ENCODE measurements at places on chromosomes 4 and X. TPM values are rescaled to one million over a fixed set of nuclear protein-coding genes. Genes with fewer than 3 reads are reported as not detected.

Gene GATA1
- 0.77 TPM for total RNA-seq

DNA sequence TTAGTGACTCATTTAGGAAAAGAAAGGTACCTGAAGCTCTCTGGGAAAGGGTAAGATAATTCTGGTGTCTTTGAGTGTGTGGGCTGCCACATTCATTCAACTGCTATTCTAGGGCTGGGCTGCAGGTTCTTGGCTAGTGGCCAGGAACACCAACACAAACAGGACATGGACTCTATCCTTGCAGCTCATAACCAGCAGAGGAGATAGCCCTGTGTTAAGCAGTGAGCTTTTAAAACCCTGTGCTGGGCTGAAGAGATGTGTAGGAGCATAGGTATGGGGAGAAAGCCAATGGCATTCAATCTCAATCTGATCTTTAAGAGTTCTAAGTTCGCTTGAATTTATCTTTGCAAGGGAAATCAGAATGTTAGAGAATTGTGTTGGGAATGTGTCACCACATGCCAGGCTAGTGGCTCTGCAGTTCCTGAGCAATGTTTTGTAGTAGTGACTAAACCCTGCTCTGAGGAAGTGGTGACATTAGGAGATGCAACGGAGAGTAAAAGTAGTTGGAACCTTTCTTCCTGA lies 39.2 kb downstream of the SGMS2 start:
- H3K27ac ChIP-seq = peak overlapping the region; percentile 42
- H3K36me3 ChIP-seq = no peaks in the 10 kb centered on the region
- H3K27me3 ChIP-seq = no peaks in the 10 kb centered on the region
- no peaks in the 10 kb centered on the region for H3K4me1 ChIP-seq

Gene RTL9
- not detected for total RNA-seq

DNA sequence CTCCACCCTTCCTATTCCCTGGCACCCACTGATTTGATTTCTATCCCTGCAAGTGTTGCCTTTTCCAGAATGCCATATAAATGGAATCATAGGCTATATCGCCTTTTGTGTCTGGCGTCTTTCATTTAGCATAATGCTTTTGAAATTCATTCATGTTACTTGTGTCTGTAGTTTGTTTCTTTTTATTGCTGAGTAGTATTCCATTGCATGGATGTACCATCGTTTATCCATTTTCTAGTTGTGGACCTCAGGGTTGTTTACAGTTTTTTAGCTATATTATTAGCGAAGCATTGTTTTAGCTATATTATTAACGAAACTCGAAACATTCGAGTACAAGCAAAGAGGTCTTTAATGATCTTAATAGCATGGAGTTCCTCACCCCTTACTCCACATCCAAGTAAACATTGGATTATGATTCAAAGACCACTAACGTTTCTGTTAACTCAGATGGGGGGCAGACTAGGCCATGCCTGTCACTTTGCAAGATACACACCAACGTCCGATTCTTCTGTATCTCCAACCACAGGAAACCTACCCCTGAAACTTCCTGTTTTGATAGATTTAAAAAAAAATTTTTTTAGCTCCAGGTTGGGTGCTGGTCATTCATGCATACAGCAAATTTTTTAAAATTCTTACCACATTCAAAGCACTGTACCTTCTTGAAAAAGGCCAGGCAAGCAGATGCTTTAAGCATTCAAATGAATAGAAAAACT lies 1.1 kb downstream of the DCK start:
- DNase-seq = no peak
- H3K27ac ChIP-seq = no peak overlapping the region
- H3K4me1 ChIP-seq = no peaks in the 10 kb centered on the region
- H3K27me3 ChIP-seq = no peaks in the 10 kb centered on the region

DNA sequence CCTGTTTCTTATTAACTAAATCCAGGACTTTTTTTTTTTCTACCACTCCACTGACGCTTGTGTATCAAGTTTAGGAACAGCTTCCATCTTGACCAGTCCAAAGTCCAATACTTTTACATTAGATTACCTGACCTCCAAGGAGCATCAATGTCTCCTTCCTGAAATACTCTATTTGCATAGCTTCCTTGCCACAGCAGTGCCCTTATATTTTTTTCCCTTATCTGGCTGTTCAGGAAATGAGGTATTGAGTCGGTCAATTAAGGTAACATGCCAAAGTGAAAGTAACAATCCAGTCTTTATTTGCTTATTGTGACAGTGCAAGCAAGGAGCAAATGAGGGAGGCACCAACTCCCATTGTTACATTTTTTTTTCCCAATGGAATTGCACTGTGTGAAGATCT lies 730.8 kb upstream of the NDST4 start:
- H3K4me1 ChIP-seq = no peaks in the 10 kb centered on the region
- H3K4me3 ChIP-seq = no peak overlapping the region
- H3K27ac ChIP-seq = no peak overlapping the region
- no peaks in the 10 kb centered on the region for H3K36me3 ChIP-seq
- H3K27me3 ChIP-seq = no peaks in the 10 kb centered on the region

GRCh38 chr4:86560447-86560846 lies 33.7 kb upstream of the PTPN13 start:
- H3K4me3 ChIP-seq = no peak overlapping the region
- no peak for DNase-seq
- H3K36me3 ChIP-seq = no peaks in the 10 kb centered on the region
- H3K27ac ChIP-seq = no peak overlapping the region
- H3K27me3 ChIP-seq = no peaks in the 10 kb centered on the region

Gene SUPT20HL2
- not detected for total RNA-seq

GRCh38 chrX:102535958-102536357 lies 19.4 kb upstream of the TMSB15A start:
- H3K36me3 ChIP-seq = no peaks in the 10 kb centered on the region
- no peaks in the 10 kb centered on the region for H3K4me1 ChIP-seq
- no peak overlapping the region for H3K27ac ChIP-seq
- DNase-seq = no peak
- H3K4me3 ChIP-seq = no peak overlapping the region

- no peaks in the 10 kb centered on the region for H3K36me3 ChIP-seq
- H3K4me1 ChIP-seq = no peaks in the 10 kb centered on the region
- DNase-seq = no peak
- no peaks in the 10 kb centered on the region for H3K27me3 ChIP-seq
- no peak overlapping the region for H3K27ac ChIP-seq
Observed at GRCh38 chr4:39061457-39061856, 575 bp upstream of the KLHL5 start.

Gene CCKAR
- total RNA-seq = not detected

Gene GNRHR
- total RNA-seq = not detected

- H3K27me3 ChIP-seq = no peaks in the 10 kb centered on the region
- H3K36me3 ChIP-seq = no peaks in the 10 kb centered on the region
- H3K4me1 ChIP-seq = no peaks in the 10 kb centered on the region
- H3K27ac ChIP-seq = no peak overlapping the region
- DNase-seq = no peak
Observed at GRCh38 chr4:56511098-56511497, 5.5 kb downstream of the ARL9 start.

Gene ATP5ME
- total RNA-seq = 416 TPM

DNA sequence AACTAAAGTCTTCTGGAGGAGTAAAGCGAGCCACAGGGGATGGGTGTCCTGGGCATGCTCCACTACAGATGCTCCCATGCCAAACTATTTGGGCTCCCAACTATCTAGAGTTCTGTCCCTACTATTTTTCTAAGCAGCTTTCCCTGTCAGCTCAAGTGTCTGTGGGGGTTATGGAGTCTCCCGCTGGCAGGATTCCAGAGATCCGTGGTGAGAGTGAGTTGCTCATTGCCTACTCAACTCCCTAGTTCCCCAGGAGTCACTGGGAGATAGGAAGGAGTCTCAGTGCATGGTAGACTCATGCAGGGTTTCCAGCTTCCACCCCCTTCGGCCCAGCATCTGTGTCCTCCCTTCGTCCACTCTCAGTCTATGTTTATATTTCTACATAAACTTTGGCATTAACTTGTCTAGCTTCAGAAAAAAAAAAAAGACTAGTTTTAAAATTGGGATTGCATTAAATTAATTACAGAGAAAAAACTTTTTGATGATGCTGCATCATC lies 55.1 kb upstream of the INPP4B start:
- no peaks in the 10 kb centered on the region for H3K4me1 ChIP-seq
- no peak overlapping the region for H3K27ac ChIP-seq
- no peak overlapping the region for H3K4me3 ChIP-seq
- no peaks in the 10 kb centered on the region for H3K27me3 ChIP-seq
- DNase-seq = no peak

Gene F8A3
- total RNA-seq = not detected

DNA sequence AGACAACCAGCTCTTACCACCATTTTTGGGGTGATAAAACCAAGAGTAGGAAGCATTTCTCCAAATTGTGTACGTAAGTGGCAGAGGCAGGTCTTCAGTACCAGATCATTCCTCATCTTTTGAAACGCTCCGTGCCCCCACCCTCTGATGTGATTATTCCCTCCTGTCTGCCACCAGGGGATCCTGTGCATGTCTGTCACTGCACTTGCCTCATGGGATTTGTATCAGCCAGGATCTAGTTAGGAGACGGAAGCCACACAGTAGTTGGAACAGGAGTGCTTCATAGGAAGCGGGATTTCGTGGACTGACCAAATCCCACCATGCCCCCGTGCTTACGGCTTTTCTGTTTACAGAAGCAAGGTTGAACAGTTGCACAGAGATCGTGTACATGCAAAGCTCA lies 75.5 kb downstream of the SHROOM2 start:
- H3K4me3 ChIP-seq = no peak overlapping the region
- H3K36me3 ChIP-seq = no peaks in the 10 kb centered on the region
- no peaks in the 10 kb centered on the region for H3K4me1 ChIP-seq
- H3K27ac ChIP-seq = no peak overlapping the region
- no peaks in the 10 kb centered on the region for H3K27me3 ChIP-seq
- no peak for DNase-seq

- no peaks in the 10 kb centered on the region for H3K27me3 ChIP-seq
- H3K27ac ChIP-seq = no peak overlapping the region
- no peaks in the 10 kb centered on the region for H3K36me3 ChIP-seq
Observed at GRCh38 chrX:2408856-2409255, 91.9 kb downstream of the DHRSX start.

Gene HPGD
- 62.3 TPM for total RNA-seq

DNA sequence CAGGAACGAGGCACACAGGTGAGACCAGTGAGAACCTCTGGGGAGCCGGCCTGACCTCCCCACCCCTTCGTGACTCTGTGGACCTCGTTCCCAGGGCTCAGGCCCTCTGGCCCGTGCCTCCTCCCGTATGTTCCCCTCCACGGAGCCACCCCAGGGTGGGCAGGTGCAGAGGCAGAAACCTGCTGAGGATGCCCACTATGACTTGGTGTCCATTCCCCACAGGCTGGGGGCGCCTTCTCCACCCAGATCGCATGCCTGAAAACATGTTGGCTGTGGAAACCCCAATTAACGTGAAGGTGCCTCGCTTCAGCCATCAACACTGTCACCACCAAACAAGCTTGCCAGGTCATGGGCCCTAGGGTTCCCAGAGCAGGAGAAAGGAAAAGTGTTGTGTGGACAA lies 27.0 kb downstream of the BLOC1S4 start:
- no peaks in the 10 kb centered on the region for H3K27me3 ChIP-seq
- H3K27ac ChIP-seq = no peak overlapping the region
- no peak for DNase-seq
- H3K4me3 ChIP-seq = no peak overlapping the region
- peaks cover 3% of the 10 kb centered on the region for H3K4me1 ChIP-seq

- no peak overlapping the region for H3K4me3 ChIP-seq
- no peaks in the 10 kb centered on the region for H3K4me1 ChIP-seq
- no peak for DNase-seq
Observed at GRCh38 chr4:114085611-114086345, 106.3 kb upstream of the ARSJ start.

- H3K4me3 ChIP-seq = no peak overlapping the region
- H3K4me1 ChIP-seq = no peaks in the 10 kb centered on the region
- DNase-seq = no peak
- H3K27me3 ChIP-seq = no peaks in the 10 kb centered on the region
- no peaks in the 10 kb centered on the region for H3K36me3 ChIP-seq
Observed at GRCh38 chr4:14084598-14084997, 457.1 kb upstream of the BOD1L1 start.

DNA sequence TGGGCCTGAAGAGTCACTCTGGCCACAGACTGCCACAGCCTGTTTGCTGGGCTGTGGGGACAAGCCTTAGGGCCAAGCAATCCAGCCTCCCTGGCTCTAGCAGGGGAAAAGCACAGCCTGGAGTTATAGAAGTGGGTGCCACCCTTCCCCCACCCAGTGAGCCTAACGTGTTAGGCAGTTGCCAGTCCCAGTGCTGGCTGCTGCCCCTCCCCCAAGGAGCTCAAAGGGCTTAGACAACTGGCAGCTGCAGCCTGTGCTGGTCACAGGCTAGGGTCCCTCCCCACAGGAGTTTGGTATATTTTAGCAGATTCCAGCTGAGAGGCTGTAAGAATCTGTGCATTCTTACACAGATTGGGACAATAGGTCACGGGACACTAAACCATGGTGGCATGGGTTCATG lies 370.3 kb upstream of the FGF16 start:
- no peak overlapping the region for H3K27ac ChIP-seq
- H3K4me1 ChIP-seq = no peaks in the 10 kb centered on the region
- no peak for DNase-seq
- no peak overlapping the region for H3K4me3 ChIP-seq
- H3K27me3 ChIP-seq = no peaks in the 10 kb centered on the region
- H3K36me3 ChIP-seq = no peaks in the 10 kb centered on the region

GRCh38 chr4:17027495-17027894 lies 129.1 kb upstream of the LDB2 start:
- no peaks in the 10 kb centered on the region for H3K27me3 ChIP-seq
- DNase-seq = no peak
- H3K36me3 ChIP-seq = no peaks in the 10 kb centered on the region
- no peak overlapping the region for H3K4me3 ChIP-seq

Measured in colonic mucosa (tissue), 4 donors.